IPS DF 19.7 (cell line): ENCODE measurements at places on chromosomes 6 and 20.

GRCh38 chr6:25576919-25577318 lies 75.1 kb upstream of the SCGN start:
- DNase-seq = no peak

DNA sequence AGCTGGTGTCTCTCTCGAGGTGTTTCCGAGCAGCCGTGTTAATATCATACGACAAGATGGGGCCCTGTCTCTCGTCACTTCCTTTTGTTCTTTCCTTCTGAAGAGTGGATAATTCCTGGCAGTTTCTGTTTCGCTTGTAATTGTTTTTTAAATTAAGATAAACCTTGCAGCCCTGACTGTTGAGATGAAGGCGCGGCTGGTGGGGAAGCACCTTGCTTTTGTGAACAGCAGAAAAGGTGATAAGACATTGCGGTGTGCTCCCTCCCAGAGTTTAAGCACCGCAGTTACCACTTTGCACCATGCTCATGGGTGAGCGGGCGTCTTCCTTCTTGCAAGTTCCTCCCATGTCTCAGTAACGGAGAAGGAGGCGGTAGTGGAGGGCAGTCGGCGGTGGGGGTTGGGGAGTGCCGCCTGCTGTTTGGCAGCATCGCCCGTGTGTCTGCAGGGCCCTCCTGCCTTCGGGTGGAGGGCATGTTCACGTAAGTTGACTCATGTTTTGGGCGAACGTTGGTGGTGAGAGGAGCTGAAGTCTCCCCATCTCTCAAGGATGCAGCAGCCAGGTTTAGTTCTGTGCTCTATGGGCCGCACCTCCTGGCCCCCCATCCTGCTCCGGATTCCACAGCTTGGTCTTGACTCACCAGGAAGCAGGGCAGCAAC lies 345.9 kb downstream of the TAF4 start:
- DNase-seq = no peak

DNA sequence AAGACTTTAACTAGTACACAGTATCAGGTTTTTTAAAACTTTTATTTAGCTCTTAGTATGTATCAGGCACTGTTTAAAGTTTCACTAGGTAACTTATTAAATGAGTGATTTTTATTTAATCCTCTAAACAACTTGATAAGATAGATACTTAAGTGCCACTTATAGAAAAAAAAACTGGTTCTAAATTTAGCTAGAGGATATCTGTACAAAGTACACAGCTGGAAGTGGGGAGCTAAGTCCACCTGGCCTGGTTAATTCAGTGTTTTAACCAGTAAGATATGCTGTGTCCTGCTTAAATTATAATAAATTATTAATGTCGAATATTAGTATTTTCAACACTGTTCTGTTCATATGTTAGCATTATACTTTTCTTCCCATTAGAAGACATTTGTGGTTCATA lies 37.5 kb downstream of the SYCP2 start:
- no peak for DNase-seq

DNA sequence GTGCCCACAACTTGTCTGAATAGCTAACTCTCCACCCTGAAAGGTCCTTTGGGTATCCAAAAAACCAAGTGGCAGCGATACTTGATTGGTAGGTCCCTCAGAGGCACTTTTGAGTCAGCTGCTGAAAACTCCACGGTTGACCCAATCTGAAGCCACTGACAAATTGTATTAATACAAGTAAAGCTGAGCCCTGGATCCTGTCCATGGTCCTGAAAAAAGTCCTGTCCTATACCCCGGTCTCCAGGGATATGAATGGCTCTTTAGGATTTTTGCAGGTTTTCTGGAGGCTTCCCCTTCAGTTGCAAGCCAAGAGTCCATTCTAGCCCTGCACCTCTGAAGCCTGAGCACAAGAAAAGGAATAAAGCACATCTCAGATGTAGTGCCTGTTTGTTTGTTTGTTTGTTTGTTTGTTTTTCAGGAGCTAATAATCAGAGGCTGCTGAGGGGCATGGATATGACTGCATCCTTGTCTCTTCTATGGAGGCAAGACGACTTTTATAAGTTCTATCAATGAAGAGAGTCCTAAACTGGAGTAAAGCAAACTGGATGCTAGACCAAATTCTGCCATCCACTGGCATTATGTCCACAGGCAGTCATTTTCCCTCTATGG lies 1.7 kb upstream of the SLC12A5 start:
- DNase-seq = no peak

GRCh38 chr20:44113618-44114376 lies 73.2 kb downstream of the JPH2 start:
- no peak for DNase-seq

- no peak for DNase-seq
Measured at GRCh38 chr6:41921712-41921998, 356 bp downstream of the BYSL start.

- no peak for DNase-seq
Measured at GRCh38 chr6:75572072-75572471, 29.6 kb upstream of the SENP6 start.

- DNase-seq = no peak
Measured at GRCh38 chr20:8043687-8044282, 24.2 kb upstream of the TMX4 start.
